Vagina (tissue), 2 donors: ENCODE measurements at places on chromosomes 2 and 18. TPM values are rescaled to one million over a fixed set of nuclear protein-coding genes. Genes with fewer than 3 reads are reported as not detected.

Gene RBFA
- 30.2 TPM for total RNA-seq

Gene DCDC2C
- total RNA-seq: not detected

Gene MC5R
- 0.74 TPM for total RNA-seq

Gene VSNL1
- 19.2 TPM for total RNA-seq

Gene HOXD11
- total RNA-seq: 19.4 TPM

DNA sequence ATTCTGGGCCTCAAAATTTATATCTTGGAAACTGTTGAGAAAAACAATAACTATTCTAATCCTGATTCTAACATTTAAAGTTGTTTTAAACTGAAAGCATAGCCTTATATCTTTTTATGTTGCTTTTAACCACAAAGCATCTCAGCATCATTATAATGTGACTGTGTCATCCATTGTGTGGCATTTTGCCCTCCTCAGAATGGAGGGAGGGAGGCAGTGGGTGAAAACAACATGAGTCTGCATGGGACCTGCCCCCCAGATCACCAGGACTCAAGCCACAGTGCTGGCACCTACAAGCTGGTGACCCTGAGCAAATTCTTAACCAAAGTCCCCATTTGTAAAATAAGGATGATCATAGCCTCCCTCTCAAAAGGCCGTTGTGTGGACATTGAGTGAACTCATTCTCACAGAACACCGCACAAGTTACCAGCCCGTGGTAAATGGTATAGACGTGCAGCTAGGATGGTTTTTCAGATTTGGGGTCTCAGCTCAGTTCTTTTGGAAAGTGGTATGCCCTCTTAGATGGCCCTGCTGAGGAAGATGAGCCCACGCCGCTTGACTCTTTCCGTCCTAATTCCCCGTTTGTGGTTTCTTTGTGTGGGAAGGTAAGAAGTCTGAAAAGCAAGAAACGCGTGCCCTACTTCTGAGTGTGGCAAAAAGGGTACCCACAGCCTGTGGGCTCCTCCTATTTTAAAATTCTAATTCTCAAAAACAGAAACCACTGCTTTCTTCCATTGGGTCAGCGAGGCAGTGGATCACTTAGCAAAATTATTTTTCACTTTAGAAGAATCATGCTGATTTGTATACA, 305.0 kb upstream of the ID2 start:
- DNase-seq: peak; percentile 49

DNA sequence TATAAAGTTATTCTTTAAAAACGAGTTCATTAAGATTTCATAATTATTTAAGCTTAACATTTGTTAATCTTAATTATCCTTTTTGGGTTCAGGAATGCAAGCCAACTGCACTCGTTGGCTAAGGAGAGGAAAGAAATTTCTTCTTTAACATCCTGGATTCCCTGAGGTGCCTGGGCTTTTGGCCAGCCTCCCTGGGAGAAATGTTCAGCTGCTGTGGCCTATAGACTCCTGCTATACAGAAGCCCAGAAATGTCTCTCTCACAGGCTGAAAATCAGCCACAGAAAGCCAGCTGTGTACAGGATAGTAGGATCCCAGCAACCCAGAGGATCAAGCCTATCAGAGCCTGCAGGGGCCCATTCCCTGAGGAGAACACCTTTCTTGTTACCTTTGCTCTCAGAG, 430.3 kb downstream of the XIRP2 start:
- DNase-seq: no peak

DNA sequence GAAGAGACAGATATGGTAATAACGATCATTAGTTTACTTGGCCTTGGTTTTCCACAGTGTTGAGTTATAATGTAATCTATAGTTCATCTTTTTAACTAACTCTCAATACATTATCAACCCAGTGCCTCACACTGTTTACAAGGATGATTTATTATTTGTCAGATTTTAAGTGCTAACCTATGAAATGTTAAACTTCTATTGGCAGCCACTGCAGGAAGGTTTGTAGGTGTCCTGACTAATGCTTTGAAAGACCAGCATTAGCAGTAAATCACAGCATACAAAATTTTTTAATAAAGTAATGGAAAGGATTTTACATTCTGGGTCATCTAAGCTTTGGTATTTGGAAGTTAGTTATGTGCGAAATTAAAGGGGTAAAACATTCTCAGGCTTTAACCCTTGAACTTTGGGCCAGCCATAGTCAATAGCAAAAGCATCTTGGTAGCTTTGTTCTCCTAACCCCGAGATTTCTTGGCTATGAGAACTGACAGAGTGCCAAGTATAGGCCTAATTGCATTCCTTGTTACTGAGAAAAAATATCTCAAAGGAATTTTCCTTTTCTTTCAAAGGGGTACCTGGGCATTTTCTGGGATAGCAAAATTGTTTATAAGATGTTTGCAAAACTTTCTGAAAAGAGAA, 30.6 kb downstream of the SPATS2L start:
- DNase-seq: no peak

- no peak for DNase-seq
Measured at GRCh38 chr2:161273038-161273760, 35.0 kb upstream of the PSMD14 start.

GRCh38 chr18:10417191-10417590, 37.2 kb upstream of the APCDD1 start:
- DNase-seq: no peak

DNA sequence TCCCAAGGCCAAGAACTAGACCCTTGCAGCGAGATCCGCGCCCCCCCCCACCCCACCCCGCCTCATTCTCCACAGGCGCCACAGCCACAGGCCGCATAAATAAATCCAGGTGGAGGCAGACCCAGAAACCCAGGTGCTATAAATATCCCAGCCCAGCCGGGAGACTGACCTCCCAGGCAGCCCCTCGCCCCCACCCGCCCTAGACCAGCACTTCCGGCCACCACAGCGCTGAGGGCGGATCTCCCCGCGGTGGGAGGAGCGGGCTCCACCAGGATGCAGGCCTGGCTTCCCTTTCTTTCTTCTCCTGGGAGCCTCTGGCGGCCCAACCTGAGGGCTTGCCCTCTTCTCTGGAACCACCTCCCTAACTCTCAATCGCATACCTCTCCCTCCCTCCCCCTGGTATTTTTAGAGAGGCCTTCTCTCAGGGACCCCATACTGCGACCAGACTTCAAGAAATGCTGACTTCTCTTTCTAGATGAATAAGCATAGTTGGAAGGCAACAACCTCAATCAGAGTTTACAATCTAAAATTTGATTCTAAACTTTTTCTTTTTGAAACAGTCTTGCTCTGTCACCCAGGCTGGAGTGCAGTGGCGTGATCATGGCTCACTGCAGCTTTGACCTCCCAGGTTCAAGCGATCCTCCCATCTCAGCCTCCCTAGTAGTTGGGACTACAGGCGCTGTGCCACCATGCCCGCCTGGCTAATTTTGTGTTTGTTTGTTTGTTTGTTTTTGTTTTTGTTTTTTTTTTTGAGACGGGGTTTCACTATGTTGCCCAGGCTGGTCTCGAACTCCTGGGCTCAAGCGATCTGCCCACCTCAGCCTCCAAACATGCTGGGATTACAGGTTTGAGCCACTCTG, 55.0 kb downstream of the PKDCC start:
- DNase-seq: no peak

GRCh38 chr2:216404010-216404618, 8.2 kb upstream of the SMARCAL1 start:
- no peak for DNase-seq

DNA sequence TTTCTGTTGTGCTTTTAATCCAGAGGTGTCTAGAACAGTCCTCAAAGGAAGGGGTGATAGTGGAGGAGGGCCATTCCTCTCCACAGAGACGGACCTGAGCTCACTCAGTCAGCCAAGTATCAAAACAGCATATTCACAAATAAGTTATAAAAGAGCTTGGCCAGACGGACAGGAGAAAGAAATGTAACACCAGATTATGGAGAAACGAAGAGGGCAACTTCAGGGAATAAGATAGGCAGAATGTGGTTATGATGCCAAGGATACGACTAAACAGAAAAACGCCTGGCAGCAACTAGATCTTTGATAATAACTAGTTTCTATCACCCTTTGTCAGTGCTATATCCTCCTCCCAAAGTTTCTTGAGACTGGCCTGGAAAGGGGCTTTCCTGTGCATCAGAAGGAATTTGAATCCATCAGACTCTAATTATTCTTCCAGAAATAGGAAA, 42.5 kb downstream of the MAP4K3 start:
- DNase-seq: no peak

- DNase-seq: no peak
Measured at GRCh38 chr2:10340593-10340975, 37.9 kb downstream of the HPCAL1 start.

DNA sequence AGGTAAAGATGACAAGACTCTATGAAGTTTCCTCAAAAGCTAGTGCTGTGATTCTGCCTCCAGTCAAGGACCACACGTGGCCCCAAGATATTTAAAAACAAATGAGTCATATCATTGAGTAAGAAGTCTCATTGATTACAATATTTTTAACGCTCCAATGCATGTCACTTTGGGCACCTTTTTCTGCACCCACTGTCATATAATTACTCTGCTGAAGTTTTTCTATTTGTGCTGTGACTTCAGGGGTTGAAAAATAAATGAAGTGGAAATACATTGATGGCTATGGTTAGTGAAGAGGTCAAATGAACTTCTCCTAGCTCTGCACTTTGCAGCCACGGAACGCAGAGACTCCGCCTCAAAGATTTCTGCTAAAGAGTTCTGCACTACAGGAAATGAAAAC, 344.3 kb upstream of the KYNU start:
- DNase-seq: no peak

GRCh38 chr2:219292616-219293015, 13.4 kb downstream of the DNAJB2 start:
- DNase-seq: no peak

- no peak for DNase-seq
Measured at GRCh38 chr18:4416976-4417375, 38.1 kb downstream of the DLGAP1 start.

GRCh38 chr2:239152916-239153305, 247.9 kb downstream of the HDAC4 start:
- no peak for DNase-seq
